ENCODE measurements at places on chromosomes 7 and 10.
A peak's percentile ranks its signal among the peaks of the same experiment; 100 is the strongest.

- DNase-seq: no peak
These were observed 100.2 kb upstream of the SP4 start for GRCh38 chr7:21327422-21328409.

DNA sequence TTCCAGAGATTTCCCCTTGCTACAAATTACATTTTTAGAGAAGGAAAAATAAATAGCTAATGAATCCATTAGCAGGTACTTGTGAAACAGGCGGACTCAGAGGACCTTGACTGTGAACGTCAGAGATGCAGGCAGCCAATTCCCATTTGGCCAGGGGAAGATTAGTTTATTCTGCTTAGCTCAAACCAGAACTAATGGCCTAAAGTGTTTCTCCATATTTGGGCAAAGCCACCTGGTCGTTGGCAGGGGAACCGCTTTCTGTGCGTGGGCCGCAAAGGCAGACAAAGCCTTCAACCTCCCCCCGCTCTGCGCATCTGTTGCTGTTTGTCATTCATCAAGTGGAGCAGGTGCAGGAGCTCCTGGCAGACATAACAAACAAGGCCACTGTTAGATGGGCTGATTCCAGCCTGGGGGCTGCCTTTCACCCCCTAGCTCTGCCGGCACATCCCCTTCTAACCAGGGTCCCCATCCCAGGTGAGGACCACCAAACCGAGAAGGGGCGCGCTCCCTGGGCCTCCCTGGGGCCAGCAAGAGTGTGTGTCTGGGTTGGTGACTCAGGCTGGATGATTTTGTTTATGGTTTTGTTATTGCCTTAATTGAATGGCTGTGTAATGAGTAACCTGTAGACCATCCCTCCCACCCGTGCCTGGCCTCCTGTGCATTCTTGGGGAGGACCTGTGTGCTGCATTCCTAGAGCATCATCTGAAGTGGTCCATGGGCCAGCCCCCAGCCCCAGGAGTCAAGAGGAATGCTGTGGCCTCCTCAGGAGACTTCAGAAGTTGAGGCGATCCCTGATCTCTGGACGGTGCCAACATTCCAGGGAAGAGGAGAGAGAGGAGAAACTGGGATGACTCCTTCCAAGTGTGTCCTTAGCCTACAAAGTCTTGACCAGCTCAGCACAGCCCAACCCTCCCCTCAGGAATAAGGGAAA is 14.5 kb upstream of the CPA1 start:
- peak; percentile 80 for DNase-seq

GRCh38 chr10:33422471-33423153 is 88.1 kb upstream of the NRP1 start:
- DNase-seq: no peak

GRCh38 chr7:101507791-101508252 is 121.3 kb downstream of the MYL10 start:
- DNase-seq: peak; percentile 73

DNA sequence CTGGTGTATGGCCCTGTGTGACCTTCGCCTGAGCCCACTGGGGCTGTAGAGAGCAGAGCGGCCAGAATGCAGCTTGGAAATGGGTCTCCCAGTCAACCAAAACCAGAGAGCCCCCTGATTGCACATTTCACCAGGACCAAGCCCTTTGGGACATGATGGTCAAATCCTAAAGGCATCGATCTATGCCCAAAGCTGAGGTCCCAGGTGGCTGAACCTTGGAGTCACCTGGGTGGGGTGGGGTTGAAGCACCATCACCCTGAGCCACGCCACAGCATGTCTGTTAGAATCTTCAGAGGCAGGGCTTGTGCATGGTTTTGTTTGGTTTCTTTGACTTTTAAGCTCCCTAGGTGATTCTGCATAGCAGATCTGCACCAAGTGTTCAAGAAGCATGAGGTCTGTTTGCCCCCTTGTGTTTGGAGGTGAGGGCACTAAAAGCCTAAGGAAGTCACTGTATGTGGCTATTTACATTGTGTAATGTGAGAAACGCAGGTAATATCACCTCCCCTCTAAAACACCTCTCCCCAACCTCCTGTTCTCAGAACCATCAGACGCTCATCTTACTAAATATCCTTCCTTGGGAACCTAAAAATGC is 9.6 kb downstream of the PKD1L1 start:
- no peak for DNase-seq

DNA sequence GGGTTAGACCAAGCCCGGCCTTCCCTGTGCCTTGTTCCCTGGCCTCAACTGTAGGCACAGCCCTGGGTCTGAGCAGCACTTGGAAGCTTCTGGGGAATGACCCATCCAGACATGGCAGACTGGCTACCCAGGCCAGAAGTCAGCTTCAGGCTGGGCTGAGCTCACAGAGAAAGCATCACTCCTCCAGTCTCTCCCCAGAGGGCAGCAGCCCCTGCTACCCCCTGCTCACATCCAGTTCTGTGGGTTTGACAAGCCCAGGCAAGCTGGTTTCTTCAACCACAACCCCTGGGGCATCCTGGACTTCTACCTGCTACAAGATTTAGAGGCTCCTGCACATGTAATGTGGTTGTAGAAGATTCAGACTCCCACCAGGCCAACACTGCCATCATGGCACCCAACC is 9.0 kb downstream of the C10orf71 start:
- DNase-seq: no peak

DNA sequence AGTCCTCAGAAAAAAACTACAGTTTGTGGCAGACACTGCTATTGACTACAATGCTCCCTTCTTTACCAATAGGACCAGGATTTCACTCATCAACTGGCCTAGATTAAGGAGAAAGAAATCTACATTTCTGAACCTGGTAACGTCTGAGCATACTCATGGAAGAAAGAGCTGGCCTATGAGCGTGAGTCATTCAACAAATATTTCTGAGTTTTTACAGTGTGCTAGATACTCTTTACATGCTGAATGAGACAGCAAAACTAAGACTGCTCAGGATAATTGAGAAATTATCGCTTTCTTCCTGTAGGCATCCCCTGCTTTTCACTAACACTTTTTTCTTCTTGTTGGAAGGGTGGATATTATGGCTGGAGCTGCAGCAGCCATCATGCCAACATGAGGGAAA is 609.7 kb downstream of the TNS3 start:
- no peak for DNase-seq

DNA sequence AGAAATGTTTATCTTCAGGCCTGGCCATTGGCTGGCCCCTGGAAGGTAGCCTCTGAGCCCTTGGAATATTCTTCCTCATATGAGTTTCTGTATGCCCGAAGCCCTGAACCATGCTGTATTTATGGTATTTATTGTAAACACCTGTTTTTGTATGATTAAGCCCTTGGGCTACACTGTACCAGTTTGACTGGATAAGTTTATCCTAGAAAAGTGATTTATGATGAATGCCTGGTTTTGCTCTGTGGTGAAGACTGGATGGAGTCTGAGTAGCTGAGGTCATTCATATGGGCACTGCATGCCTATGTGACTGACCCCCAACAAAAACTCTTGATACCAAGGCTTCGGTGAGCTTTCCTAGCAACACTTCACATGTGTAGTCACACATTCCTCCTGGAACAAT is 66.7 kb downstream of the CASD1 start:
- no peak for DNase-seq

DNA sequence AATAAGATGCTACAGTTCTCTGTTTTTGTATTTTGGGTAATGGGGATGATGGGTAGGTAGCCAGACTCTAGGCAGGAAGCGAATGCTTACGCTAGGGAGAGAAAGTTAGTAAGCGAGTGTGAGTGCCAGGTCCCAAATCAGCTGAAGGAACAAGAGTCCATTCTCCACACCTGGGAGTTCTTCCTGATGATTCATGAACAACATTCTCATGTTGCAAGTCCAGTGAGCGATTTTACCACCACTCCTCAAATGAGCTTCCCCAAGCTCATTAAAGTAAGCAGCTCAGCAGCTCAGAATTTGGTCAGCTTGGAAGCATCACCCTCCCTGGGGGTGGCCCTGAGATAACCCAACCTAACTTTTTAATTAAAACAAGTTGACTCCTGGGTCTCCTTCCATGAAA is 27.3 kb downstream of the SH3PXD2A start:
- no peak for DNase-seq

GRCh38 chr10:124998624-124999291 is 56.8 kb downstream of the ZRANB1 start:
- no peak for DNase-seq

- no peak for DNase-seq
These were observed 31.5 kb downstream of the ST8SIA6 start for GRCh38 chr10:17422931-17423330.

DNA sequence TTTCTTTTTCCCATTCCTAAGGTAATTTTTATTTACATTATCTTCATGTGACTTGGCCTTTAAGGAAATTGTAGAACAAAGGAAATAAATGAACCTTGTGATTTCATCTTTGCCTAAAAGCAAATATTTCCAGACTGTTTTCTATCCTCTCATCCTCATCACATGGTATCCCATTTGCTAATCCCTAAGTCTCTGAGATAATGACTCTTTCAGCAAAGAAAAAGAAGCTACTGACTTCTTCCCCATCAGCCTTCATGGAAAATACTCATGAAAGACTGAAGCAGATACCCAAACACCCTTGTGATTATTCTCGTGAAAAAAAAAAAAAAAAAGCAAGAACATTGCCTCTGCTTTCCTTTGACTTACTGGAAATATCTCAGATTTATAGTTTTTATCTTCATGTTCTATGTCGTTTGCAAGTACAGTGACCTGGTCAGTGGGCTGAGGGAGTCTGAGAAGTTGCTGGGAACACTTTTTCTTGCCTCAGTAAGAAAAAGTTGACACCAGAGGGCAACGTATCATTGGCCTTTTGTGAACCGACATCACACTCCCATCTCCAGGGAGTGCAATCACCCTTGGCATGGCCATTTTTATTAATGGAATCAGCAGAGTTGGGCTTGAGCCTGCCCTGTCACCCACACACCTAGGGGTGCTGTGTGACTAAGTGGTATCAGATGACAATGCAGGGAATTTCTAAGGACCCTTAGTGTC is 246.0 kb upstream of the KMT2E start:
- DNase-seq: no peak

GRCh38 chr7:111832174-111832573 is 269.9 kb upstream of the IMMP2L start:
- no peak for DNase-seq

GRCh38 chr7:7673240-7673550 is 32.6 kb downstream of the UMAD1 start:
- no peak for DNase-seq

DNA sequence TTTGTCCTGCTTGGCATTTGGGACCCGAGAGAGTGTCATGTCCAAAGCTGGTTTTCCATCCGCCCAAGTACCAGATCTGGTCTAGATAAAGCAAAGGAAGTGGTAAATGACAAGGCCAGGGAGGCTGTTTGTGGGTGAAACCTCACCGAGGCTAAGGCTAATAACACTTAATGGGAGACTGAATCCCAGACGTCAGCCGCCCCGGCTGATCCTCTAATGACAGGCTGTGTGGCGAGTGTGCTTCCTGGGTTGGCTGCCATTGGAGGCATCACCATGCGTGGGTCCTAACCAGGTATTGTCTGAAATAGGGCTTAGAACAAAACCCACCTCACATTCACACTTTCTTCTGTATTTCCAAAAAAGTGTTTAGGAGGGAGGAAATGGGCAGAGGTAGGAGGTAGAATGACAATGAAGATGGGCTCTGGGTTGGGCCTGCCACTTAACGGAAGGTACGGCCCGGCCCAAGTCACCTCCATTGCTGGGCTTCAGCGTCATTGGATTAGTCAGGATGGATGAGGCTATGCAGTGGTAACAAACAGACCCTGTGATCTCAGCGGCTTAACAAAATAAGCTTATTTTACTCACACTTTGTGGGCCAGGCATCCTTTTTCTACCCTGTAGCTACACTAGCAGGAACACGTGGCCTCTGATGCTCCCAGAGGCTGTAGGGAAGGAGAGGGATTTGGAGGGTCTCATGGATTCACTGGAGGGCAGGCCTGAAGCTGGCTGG is 59.7 kb downstream of the PROSER2 start:
- no peak for DNase-seq

GRCh38 chr7:97446361-97446760 is 285.5 kb upstream of the TAC1 start:
- DNase-seq: no peak

GRCh38 chr7:81503336-81503735 is 266.5 kb downstream of the HGF start:
- no peak for DNase-seq

DNA sequence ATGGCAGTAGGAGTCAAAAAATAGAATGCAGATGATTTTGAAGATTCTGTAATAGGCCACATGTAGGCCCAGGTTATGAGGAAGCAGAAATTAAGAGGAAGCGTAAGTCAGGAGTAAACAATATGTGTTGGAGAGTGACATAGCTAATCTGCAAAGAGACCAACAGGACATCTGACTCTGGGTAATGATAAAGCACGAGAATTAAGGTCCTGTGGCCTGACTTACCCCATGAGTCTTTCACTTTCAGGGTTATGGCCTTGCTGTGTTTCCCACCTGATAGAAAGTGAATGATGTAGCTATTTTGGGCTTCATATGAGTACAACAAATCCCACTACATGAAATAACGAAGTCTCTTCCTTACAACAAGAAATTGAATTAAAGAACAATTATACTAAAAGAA is 393.0 kb downstream of the MAGI2 start:
- DNase-seq: no peak

DNA sequence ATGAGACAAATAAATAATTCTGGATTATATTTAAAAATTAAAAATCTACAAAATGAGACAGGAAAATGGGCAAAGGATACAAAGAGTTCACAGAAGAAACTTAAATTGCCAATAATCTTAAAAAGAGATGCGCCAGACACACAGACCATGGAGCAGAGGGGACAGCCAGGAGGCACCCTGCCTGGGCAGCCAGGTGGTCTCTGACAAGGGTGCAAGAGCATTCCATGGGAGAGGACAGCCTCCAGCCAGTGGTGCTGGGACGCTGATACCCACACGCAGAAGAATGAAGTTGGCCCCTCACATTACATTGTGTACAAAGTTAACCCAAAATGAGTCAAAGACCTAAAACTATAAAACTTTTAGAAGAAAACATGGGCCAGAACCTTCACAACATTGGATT is 106.3 kb downstream of the NKX6-2 start:
- DNase-seq: no peak
